ENCODE measurements at places on chromosomes 5 and 9.

GRCh38 chr5:35182910-35183535 lies 47.3 kb downstream of the PRLR start:
- no peak for DNase-seq

DNA sequence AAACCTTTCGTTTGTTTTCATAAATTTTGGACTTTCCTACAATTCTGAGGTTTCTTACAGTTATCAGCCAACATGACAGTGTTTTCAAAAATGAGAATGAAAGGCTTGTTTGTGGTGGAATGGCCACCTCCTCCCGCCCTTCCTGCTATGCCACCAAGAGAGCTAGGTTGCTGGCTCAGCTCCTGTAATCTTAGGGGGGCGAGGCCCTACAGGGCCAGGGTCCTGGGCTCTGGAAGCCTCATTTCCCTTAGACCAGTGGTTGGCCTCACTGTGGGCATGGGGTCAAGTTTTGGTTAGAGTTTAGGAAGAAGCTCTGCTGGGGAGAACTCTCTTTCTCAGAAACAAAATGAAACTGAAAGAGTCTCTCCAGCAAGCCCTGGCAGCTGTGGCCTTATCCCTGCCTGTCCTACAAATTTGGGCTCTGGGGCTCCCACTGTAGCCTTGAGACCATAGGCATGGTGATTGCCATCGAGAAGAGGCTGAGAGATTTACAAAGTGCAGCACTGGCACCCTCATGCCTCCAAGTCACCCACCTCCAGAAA lies 66.2 kb downstream of the IRX1 start:
- no peak for DNase-seq

DNA sequence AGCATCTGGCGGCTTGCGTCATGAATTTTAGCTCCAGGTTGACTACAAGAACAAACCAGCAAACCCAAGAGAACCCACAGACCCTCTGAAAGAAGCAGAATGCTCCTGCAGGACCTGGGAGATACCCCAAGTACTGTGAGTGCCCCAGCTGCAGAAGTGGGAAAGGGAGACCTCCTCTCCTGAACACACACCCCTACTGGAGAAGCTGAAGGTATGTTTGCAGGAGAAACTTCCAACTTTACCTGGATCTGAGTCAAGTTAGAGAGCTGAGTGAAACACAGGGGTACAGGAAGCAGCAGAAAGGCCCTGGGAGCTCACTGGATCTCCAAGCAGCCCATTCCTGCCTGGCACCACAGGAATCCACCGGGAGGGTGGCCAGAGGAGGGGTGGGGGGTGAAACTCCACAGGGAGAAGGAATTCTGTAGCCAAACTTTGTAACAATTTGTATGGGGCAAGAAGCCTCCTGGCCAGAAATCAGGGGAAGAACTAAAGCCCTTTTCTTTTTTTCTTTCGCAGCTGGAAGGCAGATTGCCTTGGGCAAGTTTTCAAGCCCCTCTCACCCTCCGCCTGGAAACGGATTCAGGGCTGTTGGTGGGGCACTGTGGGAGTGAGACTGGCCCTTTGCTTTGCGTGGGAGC lies 576.2 kb downstream of the BNC2 start:
- DNase-seq = no peak

- no peak for DNase-seq
Measured at GRCh38 chr5:31121224-31121623, 72.3 kb upstream of the CDH6 start.

DNA sequence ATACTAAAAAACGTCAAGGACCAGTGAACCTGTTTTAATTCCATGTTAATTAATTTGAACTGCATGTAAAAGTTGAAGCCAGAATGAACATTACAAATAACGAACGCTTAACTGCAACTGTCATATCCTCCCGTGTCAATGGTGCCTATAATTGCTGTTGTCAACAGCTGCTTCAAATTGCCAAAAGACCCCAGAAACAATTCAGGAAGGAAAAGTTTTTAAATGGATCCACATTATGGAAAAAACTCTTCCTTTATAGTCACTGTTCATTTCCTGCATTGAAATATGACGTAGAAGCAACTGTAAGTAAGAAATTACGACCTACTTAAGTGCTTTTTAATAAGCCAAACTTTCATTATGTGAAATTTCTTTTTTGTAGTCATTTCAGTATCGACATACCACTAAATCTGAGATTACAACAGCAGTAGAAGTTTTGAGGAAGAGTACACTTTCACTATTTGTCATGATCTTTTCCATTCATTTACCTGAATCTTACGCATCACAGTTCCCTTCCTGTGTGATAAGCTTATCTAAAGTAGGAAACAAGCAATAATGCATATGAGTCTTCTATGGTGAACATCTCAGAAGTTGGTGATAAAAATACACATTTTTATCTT lies 37.8 kb downstream of the MEF2C start:
- DNase-seq = no peak

- no peak for DNase-seq
Measured at GRCh38 chr9:108776920-108777639, 78.7 kb downstream of the ACTL7B start.

- no peak for DNase-seq
Measured at GRCh38 chr5:62139741-62140140, 166.3 kb upstream of the KIF2A start.

DNA sequence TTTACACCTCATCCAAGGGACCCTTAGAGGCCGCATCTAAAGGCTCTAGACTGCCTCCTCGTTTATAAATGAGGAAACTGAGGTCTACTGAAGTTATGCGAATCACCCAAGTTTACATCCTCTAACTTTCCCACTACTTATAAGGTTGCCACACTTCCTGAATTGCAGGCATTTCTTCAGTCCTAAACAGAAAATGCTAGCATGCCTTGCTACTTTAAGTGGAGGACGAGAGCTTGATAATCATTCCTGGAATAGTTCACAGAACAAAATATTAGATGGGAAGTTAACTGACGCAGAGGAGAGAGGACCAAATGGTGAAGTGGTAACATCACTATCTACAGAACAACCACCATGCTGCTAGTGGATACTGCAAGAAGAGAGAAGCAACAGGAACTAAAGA lies 85.8 kb downstream of the GNAQ start:
- no peak for DNase-seq
